Esophagus squamous epithelium (tissue), 5 donors: ENCODE measurements at places on chromosomes 2 and 18.

DNA sequence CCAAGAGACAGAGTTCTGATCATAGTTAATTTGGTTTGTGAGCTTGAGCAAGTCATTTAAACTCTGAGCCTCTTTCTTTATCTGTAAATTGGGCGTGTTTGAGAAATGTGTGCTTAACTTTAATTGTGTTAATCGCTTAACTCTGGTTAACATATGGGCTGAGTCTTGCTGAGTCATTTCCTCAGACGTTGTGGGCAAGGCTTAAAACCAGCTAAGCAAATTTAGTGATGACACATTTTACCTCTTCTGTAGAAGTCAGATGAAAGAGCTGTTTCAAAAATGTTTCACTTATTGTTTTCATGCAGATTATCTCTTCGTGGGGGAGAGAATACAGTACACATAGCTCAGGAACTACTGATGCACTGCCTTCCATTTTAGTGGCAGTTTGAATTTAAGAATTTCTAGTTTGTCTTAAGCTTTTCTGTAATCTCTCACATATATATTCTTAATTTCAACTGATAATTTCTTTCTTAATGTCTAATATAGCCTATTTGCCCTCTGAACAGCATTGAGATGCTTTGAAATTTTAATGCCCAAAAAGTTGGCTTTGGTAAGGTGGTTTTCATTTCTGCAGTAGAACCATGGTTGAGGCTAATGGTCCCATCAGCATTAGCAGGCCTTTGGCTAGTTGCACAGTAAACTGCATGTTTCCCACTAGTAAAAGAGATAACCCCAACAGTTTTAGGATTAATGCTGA is 34.9 kb downstream of the RAB10 start:
- DNase-seq = no peak

DNA sequence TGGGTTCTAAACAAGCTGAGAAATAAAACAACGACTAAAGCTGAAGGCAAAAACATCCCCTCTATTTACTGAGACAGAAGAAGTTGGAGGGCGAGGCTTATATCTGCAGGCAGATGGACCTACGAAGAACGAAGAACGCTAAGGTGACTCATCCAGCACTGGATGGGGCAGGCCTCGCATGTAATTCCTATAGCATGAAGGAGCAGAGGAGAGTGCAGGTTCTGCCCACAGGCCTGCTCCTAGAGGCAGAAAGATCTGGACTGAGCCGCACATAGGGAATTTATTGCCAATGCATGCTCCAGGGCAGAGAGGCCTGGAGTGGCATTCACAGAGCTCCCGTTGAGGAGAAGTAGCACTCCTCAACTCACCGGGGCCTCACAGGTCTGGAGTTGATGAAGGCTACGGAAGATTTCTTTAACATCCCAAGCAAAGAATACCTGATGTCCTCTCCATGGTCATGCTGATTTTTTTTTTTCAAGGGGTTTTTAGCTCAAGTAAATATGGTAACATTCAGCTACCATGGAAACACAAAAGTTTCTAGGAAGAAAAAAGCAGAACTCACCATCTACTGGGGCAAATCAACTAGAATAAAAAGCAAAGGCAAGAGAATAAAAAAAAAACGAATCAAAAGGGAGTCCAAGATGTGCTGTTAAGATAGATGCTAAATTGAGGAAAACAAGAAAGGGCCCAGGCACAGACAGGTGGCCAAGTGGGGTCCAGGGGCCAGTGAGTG is 10.4 kb upstream of the METTL21A start:
- no peak for DNase-seq

GRCh38 chr18:32276256-32276655 is 86.4 kb downstream of the MEP1B start:
- DNase-seq = no peak

- DNase-seq = no peak
Observed at GRCh38 chr18:51345848-51346391, 148.4 kb upstream of the MEX3C start.

GRCh38 chr2:99242151-99242550 is 13.3 kb downstream of the LYG2 start:
- DNase-seq = no peak

DNA sequence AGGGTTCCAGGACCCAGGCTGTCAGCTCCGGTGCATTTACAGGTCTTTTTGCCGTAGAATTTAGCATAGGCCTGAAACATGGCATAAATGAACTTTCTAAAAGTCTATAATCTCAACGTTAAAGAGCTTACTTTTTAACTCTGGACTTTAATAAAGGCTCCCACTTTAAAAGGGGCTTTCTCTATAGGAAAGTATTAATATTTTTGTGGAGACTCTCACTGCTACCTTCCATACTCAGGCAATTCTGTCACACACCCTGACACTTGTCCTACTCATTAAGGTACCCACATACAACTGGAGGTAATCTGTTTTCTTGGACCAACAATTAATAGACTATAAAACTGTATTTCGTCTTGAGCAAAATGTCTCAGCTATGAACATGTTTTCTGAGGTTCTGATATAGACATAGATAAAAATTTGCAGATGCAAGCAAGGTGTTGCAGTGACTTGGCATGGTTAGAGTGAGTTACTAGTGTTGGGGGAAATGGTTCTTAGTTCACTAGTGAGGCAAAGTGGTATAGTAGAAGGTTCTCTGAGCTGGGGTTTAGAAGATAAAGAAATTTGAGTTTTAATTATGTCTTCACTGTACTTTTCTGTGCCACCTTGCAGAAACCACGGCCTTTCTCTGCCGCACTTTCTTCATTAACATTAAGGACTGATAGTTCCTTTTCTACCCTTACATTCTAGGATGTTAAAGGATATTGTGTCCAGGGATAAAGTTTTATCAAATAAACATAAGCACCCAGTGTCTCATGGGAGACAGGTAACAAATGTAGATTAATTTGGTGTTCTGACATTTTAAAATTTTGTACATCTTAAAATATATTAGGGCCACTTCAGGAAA is 10.8 kb upstream of the NR4A2 start:
- DNase-seq = no peak

DNA sequence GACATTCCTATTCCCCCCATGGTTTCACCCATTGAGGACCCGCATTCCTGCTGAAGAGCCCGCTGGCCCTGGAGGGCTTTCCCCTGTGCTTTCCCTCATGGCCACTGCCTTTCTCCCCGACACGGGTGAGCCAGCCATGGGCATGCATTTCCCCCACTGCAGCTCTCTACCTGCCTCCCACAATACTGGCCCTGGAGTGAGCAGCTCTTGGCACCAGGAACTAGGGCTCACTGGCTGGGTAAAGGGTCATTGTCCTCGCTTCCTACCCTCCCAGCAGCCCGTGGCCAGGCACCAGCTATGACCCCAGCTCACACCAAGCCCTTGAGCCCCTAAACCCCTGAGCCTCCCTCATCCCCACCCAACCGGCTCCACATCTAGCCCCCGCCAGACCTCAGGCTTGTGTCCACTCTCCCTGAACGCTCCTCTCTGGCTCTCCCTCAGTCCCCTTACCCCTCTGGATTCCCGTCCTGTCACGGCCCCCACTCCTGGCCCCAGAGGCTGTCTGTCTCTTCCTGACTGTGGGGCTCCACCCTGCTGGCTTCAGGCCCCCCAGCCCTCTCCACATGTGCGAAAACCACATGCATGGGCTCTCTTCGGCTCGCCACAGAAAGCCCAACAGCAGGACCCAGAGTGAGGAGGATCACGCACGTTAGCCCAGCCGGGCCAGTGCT is 199.8 kb downstream of the ZFP36L2 start:
- no peak for DNase-seq

DNA sequence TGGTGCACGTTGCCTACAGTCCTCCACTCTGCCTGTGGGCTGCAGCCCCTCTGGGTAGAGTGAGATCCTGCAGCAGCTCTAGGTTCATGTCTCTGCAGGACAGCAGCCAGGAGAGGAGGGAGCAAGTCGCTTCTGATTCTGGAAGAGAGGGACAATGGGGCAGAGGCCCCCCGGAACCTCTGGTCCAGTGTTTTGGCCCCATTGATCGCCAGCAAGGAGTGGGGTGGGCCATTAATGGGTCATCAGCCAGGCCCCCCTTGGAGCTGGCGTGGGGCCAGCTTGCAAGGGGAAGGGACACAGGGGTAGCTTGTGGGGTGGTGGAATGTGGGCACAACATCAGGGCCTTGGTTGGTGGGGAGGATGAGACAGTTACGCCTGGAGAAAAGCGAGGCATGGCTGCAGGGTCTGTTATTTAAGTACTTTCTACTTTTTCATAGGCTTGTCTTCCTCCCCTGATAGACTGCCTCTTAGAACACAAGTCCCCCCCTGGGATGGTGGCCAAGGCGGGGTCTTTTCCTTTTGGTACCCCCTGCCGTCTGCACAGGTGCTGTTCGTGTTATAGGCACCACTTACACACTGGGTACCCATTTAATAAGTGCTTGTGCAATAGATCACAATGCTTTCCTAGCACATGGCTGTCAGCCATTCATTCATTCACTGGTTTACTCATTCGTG is 44.6 kb downstream of the INHBB start:
- DNase-seq = no peak

DNA sequence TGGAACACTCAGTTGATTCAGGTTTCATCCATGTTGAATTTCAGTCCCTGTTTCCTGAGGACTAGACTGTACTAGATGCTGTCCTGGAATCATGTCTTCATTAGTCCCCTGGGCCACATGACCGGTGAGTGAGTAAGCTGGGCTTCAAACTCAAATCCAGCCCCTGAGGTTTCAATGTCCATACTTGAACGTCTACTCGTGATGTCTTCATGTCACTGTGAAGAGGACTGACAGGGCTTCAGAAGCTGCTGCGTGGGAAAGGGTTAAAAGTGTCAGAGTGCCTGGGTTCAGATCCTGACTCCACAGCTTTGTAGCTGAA is 101.2 kb downstream of the CDK15 start:
- DNase-seq = no peak

DNA sequence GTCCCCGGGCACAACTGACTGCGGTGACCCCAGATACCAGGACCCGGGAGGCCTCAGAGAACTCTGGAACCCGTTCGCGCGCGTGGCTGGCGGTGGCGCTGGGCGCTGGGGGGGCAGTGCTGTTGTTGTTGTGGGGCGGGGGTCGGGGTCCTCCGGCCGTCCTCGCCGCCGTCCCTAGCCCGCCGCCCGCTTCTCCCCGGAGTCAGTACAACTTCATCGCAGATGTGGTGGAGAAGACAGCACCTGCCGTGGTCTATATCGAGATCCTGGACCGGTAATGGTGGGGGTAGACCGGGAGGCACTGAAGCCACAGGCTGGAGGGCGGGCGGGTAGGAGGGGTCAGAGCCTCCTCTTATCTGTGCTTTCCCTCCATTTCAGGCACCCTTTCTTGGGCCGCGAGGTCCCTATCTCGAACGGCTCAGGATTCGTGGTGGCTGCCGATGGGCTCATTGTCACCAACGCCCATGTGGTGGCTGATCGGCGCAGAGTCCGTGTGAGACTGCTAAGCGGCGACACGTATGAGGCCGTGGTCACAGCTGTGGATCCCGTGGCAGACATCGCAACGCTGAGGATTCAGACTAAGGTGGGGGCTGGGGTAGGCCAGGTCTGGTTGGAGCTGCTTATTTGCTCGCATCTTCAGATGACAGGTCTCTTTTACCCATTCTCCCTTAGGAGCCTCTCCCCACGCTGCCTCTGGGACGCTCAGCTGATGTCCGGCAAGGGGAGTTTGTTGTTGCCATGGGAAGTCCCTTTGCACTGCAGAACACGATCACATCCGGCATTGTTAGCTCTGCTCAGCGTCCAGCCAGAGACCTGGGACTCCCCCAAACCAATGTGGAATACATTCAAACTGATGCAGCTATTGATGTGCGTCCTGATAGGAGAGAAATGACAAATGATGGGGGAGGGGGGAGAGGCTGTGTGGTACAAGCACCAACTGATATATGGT is 780 bp downstream of the HTRA2 start:
- no peak for DNase-seq

- no peak for DNase-seq
Observed at GRCh38 chr2:70565039-70565731, 11.6 kb upstream of the TGFA start.

- DNase-seq = no peak
Observed at GRCh38 chr18:57423821-57424220, 11.4 kb upstream of the ONECUT2 start.

GRCh38 chr2:29074411-29074810 is at the start of gene PCARE:
PCARE (minus strand) TSS chr2:29074523; CDS start chr2:29074261, 262 bp downstream.
- no peak for DNase-seq

DNA sequence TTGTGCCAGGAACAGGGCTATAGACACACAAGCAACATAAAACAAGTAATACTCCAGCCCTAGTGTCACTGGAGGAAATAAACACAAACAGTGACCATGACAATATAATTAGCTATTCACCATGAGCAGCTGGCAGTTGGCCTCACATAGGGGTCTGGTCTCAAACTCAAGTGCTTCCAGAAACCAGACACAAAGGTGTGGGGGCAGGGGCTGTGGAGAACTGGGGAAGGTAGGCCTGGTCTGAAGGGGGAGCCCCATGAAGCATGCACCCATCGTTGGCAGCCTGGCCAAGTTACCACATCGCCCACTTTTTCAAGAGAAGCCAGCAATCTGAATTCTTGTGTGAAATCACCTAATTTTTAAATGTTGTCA is 49.5 kb upstream of the SP3 start:
- DNase-seq = no peak

GRCh38 chr2:220533485-220533884 is 906.1 kb downstream of the SLC4A3 start:
- DNase-seq = no peak

DNA sequence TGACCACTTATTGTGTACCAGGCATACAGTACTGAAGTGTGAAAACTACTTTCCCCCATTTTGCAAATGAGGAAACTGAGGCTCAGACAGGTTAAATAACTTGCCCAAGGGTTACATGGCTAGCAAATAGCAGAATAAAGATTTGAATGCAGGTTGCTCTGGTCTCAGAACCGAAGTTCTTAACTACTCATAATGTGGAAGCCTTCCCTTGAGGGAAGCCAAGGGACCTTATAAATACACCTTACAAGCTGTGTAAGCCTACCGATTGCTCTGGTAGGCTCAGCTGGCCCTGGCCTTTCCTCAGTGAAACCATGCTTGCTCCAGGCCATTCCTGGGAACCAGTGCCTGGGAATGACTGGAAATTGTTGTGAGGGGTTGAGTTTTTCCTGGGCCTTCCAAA is 114.6 kb upstream of the CDCA7 start:
- no peak for DNase-seq

DNA sequence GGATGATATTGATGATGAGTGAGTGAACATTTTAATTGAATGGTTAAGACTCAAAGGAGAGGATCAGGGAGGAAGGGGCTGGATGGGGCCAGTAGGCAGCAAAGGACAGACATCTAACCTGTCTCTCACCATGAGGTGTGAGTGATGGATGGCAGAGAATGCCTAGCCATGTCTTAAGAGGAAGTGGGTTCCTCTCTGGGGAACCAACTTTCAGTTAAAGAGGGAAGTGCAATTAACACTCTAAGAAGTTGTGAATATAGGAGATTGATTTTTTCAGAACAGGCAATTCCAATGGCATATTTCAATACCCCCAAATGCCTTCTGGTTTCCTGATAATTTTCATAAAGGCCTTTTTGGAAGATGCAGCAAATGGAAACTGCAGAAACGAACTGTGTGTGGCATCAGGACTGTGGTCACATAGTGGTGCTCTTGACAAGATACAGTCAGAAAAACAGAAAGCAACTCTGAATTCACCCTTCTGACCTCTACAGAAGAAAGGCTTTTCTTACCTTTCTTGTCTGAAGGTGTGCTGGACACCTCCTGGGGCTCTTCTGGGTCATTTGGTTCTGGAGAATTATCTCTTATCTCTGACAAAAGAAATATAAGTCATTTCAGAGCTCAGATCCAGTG is 10.2 kb downstream of the SP110 start:
- no peak for DNase-seq
